ENCODE measurements at places on chromosomes 6 and 20. TPM values are rescaled to one million over a fixed set of nuclear protein-coding genes. Genes with fewer than 3 reads are reported as not detected.
A peak's percentile ranks its signal among the peaks of the same experiment; 100 is the strongest.

Gene TUBB2B
- total RNA-seq, result 2.9 TPM

Gene MAS1
- total RNA-seq, result under 0.01 TPM

- DNase-seq, result no peak
These were observed 83.5 kb upstream of the SYNCRIP start for GRCh38 chr6:85726206-85726605.

DNA sequence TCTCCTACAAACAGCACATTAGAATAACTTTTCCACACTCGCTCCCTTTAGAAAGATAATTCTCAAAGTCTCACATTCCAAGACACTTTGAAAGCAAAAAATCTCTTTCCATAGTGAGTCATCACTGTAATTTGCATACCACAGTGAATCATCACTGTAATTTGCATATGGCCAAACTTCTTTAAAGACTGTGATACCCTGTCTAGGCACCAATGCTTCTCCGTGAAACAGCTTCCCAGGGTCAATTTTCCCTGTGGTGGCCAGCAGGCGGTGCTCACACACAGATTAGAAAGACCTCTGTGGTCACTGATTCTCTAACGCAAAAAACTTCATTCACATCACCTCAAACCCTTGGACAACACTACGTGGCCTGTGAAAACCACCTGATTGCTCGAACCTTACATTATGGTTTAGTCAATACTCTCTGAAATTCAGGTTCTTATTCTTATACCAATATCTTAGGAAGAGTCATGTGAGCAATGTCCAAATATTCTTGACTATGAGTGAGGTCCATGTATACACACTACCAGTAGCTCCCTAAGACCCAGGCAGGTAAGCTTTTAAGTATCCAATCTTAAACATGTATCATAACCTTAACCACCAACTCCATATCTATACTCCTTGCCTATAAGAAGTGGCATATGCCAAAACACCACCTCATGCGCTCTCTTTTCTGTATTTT lies 78.5 kb upstream of the PHACTR1 start:
- DNase-seq, result peak; percentile 47

DNA sequence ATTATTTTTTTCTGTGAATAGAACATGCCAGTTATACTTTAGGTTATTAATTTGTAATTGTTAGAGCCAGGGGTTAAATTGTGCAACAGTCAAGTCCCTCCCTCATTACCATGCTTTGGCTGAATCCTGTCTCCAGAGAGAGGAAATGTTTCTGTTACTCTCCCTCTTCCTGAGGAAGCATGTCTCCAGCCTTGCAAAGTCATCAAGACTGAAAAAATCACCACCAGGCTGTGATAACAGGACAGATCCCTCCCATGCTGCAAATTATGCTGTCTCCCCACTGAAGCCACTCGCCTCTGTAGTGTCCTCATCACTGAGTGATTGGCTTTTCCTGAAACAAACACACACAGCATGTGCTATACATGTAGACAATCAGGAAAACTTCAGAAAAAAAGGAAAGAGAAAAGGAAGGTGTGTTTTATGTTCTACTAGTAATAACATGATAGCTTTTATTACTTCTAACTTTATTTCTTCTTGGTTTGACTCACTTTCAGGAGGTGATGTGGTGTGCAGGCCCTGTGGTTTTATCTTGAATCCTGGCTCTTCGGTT lies 290.0 kb upstream of the JAG1 start:
- DNase-seq, result no peak

GRCh38 chr20:59170406-59171349 lies 7.1 kb downstream of the ZNF831 start:
- no peak for DNase-seq

- DNase-seq, result no peak
These were observed 122.0 kb upstream of the SPTLC3 start for GRCh38 chr20:12886618-12887363.
